NCI-H2029 (cell line): ENCODE measurements at places on chromosomes 7 and 10.

GRCh38 chr10:22693860-22694259 lies 20.5 kb downstream of the PIP4K2A start:
- DNase-seq: no peak

DNA sequence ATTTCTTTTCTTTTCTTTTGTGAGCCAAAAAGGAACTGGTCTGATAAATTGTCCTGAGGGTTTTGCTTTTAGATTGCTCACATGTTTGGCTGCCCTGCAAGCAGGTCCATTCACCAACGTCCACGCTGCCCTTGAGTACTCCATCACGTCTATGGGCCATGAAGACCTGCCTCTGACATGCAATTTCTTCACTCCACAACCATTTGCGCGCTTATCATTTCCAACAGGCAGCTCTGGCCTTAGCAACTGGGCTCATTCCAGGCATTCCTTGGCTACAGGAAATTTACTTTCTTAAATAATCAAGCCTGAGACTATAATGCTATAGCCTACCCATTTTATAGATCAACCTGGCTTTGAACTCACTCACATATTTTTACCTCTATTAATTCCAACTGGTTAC lies 408.3 kb upstream of the C7orf33 start:
- DNase-seq: no peak

GRCh38 chr10:123796736-123797135 lies 94.9 kb downstream of the CPXM2 start:
- DNase-seq: no peak

DNA sequence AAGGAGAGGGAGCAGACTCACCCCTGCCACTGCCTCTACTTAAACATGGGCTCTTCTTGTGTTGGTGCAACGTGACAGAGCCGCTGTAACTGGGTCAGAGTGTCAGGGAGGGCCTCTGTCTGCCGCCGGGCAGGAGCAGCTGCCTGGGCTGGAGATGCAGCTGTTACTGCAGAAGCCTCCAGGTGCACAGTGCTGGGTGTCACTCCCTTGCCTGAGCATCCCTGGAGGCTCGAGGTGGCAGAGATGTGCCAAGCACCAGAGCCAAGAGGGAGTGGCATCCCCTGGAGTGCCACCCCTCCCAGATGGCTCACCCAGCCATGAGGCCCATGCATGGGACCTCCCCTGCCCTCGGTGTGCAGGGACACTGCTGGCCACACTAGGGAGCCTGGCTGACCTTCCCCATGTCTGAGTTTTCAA lies 145.7 kb downstream of the PRPF18 start:
- no peak for DNase-seq

DNA sequence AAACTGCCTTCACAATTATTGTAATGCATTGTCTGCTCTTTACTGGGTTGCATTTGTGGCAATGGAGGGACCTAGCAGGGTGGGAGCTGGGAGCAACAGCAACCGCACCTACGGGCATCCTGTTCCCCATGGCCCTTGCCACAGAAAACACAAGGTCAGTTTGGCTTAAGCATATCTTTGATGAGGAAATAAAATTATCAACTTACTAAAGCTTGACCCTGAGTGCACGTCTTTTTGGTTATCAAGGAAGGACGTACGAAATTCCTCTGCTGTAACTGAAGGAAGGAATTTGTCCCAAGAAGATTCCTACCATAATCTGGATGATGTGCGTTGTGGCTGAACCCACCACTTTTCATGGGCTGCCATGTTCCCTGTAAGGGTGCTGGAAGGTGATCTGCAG lies 19.9 kb upstream of the PTPRN2 start:
- no peak for DNase-seq

GRCh38 chr10:102491136-102491535 lies 11.4 kb downstream of the ACTR1A start:
- DNase-seq: no peak

GRCh38 chr10:73332379-73332778 lies 26.3 kb downstream of the CFAP70 start:
- DNase-seq: no peak

- no peak for DNase-seq
Measured at GRCh38 chr7:131235489-131236317, 92.0 kb upstream of the MKLN1 start.

DNA sequence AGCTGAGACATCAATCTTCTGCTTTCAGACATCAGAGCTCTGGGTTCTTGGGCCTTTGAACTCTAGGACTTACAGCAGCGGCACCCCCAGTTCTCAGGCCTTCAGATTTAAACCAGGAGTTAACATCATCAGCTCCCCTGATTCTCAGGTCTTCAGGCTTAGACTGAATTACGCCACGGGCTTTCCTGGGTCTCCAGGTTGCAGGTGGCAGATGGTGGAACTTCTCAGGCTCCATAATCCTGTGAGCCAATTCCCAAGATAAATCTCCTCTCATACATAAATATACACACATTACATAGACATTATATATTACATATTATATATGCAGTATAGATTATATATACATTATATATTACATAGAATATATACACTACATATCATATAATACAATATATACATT lies 408.9 kb upstream of the AUTS2 start:
- DNase-seq: no peak

- DNase-seq: no peak
Measured at GRCh38 chr10:78700816-78701520, 367.8 kb upstream of the ZMIZ1 start.

- DNase-seq: no peak
Measured at GRCh38 chr10:28578454-28578853, 45.5 kb downstream of the WAC start.

GRCh38 chr10:73814896-73815718 lies 3.7 kb upstream of the NDST2 start:
- DNase-seq: no peak

GRCh38 chr7:107951172-107951787 lies 51.7 kb downstream of the LAMB1 start:
- DNase-seq: no peak

GRCh38 chr7:47698386-47698785 lies 116.5 kb upstream of the TNS3 start:
- DNase-seq: no peak

GRCh38 chr7:54967377-54967776 lies 51.4 kb upstream of the EGFR start:
- no peak for DNase-seq

GRCh38 chr7:34603711-34604444 lies 54.1 kb upstream of the NPSR1 start:
- DNase-seq: no peak

DNA sequence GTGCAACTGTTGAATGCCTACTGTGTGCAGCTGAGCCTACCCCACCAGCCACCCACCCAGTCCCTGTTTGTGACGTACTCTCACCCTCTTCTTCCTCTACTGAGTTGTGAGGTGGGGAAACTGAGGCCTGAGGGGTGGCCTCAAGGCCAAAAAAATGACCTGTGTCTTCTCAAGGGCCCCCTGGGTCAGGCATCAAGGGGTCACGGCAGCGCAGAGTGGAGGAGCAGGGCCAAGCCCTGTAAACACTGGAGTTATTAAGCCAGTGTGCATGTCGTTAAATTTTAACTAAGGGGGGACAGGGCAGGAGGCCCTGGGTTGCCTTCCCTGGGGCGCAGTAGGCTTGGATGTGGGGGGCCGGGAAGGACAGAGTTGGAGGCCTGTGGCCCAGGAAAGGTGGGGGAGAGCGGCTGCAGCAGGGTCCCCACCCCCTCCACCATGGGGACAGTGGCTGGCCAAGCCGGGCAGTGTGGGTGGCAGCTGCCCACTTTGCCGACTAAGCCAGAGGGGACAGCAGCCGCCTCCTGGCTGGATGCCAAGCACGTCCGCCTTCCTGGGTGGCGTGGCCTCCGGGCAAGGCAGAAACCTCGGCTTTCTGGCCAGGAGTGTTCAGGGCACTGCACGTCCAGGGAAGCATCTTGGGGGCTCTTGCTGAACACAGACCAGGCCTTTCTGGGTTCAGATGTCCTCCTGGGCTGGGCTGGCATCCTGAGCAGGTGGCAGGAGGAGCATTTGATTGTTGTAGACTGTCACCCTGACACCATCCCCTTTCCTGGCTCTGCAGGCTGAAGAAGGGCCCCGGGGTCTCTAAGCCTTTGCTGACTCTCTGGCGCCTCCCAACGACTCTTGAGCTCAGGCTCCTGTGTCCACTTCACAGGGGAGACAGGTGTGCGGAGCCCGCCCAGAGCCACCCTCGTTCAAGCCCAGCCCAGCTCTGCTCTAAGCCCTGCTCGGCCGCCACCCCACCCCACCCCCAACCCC lies 1.9 kb downstream of the SLC29A4 start:
- DNase-seq: peak; percentile 95

DNA sequence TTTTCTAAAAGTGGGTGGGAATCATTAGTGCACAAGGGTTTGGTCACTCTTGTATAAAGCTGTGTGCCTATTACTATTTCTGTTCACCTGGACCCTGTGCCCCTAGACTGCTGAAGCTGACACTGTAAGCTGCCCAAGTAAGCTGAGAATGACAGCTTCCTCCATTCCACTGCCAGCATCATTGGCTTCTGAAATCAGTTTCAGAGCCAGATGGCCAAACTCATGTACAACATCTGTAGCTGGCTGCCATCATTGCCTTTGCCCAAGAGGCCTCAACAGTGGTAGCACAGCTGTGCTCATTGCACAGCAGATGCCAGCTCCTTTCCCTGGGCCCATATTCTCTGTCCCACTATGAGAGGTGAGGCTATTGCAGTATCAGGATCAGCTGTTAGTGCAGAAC lies 165.7 kb downstream of the CPEB3 start:
- no peak for DNase-seq

DNA sequence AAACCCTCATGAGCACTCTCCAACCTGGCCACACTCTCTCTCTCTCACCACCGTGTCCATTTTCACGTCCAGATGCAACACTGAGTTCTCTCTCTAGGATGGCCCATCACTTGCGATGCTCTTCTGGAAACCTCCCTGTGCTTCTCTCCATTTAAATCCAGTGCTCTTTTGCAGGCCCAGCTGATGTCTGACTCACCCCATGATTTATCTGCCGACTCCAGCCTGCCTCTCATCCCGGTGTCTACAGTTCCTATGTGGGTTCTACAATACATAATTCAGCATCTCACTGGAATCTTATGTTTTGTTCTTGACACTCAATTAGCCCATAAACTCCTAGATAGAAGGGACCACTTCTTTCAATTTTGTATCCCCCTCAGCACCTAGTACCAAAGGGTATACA lies 5.0 kb downstream of the TPK1 start:
- DNase-seq: no peak

DNA sequence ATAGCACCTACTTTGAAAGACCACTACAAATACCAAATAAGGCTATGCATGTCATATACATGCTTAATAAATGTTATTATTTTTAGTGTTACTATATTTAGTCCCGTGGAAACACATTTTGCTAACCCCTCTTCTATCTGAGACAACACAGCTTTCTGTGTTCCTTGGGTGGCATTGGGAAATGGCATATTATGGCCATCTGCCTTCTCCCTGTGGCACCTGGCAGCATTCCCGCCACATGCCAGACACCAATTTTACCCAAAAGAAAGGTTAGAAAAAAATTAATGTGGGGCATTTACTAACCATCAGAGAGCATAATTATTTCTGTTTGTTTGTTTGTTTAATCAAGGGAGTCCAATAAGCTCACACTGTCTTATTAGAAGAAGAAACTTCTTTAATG lies 168.6 kb upstream of the ETV1 start:
- no peak for DNase-seq

- DNase-seq: no peak
Measured at GRCh38 chr10:88661018-88661417, 3.2 kb upstream of the LIPF start.

GRCh38 chr7:110061387-110061786 lies 1029.5 kb upstream of the LRRN3 start:
- no peak for DNase-seq
